Smooth muscle cell of the pulmonary artery (primary cell): ENCODE measurements at places on chromosomes 3 and 15. TPM values are rescaled to one million over a fixed set of nuclear protein-coding genes. Genes with fewer than 3 reads are reported as not detected.

The SSUH2 gene
- total RNA-seq, result not detected in 2 replicates

The ZNF639 gene
- total RNA-seq, result 43.2 and 44.4 TPM in 2 replicates

The BOC gene
- total RNA-seq, result 7.6 and 15.6 TPM in 2 replicates

The SLC22A14 gene
- 0.46 and 0.66 TPM in 2 replicates for total RNA-seq

The ATOSA gene
- total RNA-seq, result 20.3 and 28.9 TPM in 2 replicates

The LXN gene
- 52.5 and 56.0 TPM in 2 replicates for total RNA-seq

The TF gene
- 0.20 and 0.43 TPM in 2 replicates for total RNA-seq

The FRMD4B gene
- total RNA-seq, result 0.83 and 4.2 TPM in 2 replicates

The SLCO2A1 gene
- under 0.01 TPM in 2 replicates for total RNA-seq

The HRG gene
- not detected in 2 replicates for total RNA-seq

The USP50 gene
- total RNA-seq, result 0.13 TPM in 1 of 2 replicates, not detected in the other
